ENCODE measurements at places on chromosomes 7 and 10. TPM values are rescaled to one million over a fixed set of nuclear protein-coding genes. Genes with fewer than 3 reads are reported as not detected.

PRXL2A gene
- 54.7 TPM for total RNA-seq

AKR1C4 gene
- total RNA-seq, result not detected

ALOX5 gene
- total RNA-seq, result 0.09 TPM

BMI1 gene
- total RNA-seq, result 20.1 TPM

CHAT gene
- not detected for total RNA-seq

HK1 gene
- total RNA-seq, result 244 TPM

TMEM213 gene
- total RNA-seq, result not detected

TMEM26 gene
- total RNA-seq, result 0.07 TPM

IDI2 gene
- not detected for total RNA-seq

DNAH11 gene
- 0.23 TPM for total RNA-seq

BUD31 gene
- 97.0 TPM for total RNA-seq

PNLIPRP3 gene
- total RNA-seq, result 13.5 TPM

CTBP2 gene
- total RNA-seq, result 66.0 TPM

ACTL6B gene
- not detected for total RNA-seq

PRTFDC1 gene
- 2.8 TPM for total RNA-seq

TRPV6 gene
- not detected for total RNA-seq

NRF1 gene
- 5.9 TPM for total RNA-seq

ZPBP gene
- total RNA-seq, result not detected

CABCOCO1 gene
- not detected for total RNA-seq

FBXL13 gene
- total RNA-seq, result 0.21 TPM

PLEKHS1 gene
- total RNA-seq, result not detected

TAS2R3 gene
- 0.35 TPM for total RNA-seq

CUBN gene
- 0.88 TPM for total RNA-seq

COL13A1 gene
- 0.19 TPM for total RNA-seq

AKR1C8 gene
- total RNA-seq, result not detected

CXCL12 gene
- not detected for total RNA-seq

AIFM2 gene
- total RNA-seq, result 2.5 TPM

OR2A14 gene
- total RNA-seq, result not detected

CHPF2 gene
- 40.6 TPM for total RNA-seq

DNAJC12 gene
- total RNA-seq, result 0.28 TPM

SEMA3C gene
- 149 TPM for total RNA-seq

CYP3A4 gene
- 0.14 TPM for total RNA-seq

CLEC5A gene
- not detected for total RNA-seq

NDUFB8 gene
- 269 TPM for total RNA-seq

ACSM6 gene
- not detected for total RNA-seq

LRIT1 gene
- not detected for total RNA-seq

SCIN gene
- total RNA-seq, result 0.42 TPM

CYP26C1 gene
- not detected for total RNA-seq

CNPY1 gene
- total RNA-seq, result not detected

UNCX gene
- not detected for total RNA-seq

RHOBTB1 gene
- 4.8 TPM for total RNA-seq

TRIM50 gene
- not detected for total RNA-seq

POLR2J3 gene
- 10.8 TPM for total RNA-seq

ST8SIA6 gene
- total RNA-seq, result not detected

SLIT1 gene
- total RNA-seq, result not detected

APBB1IP gene
- not detected for total RNA-seq

Data from airway epithelial cell (primary cell).